Calu3 (cell line): ENCODE measurements at places on chromosomes 6 and 20. TPM values are rescaled to one million over a fixed set of nuclear protein-coding genes. Genes with fewer than 3 reads are reported as not detected.

Gene SLC35D3
- total RNA-seq, result not detected in 2 replicates

GRCh38 chr6:133062077-133062476 is 179.1 kb upstream of the EYA4 start:
- DNase-seq, result no peak

- DNase-seq, result no peak
Observed at GRCh38 chr6:5562277-5562676, 301.0 kb downstream of the FARS2 start.

DNA sequence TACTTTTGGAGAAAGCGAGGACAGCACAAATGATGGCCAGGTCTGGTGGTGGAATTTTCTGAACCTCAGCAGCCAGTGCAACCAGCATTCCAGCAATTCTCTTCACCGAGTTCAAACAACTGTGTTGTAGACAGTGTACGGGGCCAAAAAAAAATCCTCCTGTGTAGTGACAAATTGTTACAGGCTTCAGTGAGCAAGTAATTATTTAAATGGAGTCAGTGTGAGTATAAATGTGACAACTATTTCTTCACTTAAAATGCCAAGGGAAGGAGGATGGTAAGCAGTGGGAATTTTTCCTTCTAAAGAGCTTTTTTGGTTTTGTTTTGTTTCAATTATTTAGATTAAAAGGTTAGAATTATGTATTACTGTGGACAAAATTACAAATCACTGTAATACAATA is 154.1 kb downstream of the TMEM242 start:
- no peak for DNase-seq

Gene ID4
- 1.7 and 1.8 TPM in 2 replicates for total RNA-seq

DNA sequence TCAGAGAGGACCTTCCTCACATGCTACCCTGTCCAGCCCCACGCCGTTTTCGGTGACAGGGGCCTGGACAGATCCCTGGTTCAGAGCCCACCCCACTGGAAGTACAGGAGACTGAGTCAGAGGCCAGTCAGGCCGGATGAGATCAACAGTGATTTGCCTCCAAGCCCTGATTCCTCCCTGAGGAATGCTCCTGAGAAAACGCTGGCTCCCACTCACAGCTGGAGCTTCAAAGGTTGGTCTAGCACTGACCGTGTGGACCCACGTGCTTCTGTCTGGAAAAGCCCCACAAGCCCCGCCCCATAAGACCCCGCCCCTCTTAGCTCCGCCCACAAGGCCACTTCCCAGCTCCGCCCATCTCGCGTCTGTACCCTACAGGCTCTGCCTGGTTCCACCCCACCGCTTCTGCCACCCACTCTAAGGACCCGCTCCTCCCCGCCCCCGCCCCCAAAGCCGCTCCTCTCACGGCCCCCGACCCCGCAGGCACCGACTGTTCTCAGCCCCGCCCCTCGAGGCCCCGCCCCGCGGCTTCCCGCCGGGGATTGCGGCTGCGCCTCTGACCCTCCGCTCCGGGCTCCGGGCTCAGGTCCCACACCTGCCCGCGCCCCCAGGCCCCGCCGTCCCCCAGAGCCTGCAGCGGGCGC is 64.9 kb upstream of the BHLHE23 start:
- no peak for DNase-seq

Gene DCDC2
- total RNA-seq, result 80.4 and 91.8 TPM in 2 replicates

- DNase-seq, result no peak
Observed at GRCh38 chr6:105755885-105756284, 330.3 kb upstream of the PRDM1 start.

GRCh38 chr6:35360349-35361138 is 18.2 kb downstream of the PPARD start:
- no peak for DNase-seq

Gene ALDH8A1
- total RNA-seq, result 0.68 and 1.5 TPM in 2 replicates

- no peak for DNase-seq
Observed at GRCh38 chr6:14440215-14440910, 322.8 kb downstream of the CD83 start.

DNA sequence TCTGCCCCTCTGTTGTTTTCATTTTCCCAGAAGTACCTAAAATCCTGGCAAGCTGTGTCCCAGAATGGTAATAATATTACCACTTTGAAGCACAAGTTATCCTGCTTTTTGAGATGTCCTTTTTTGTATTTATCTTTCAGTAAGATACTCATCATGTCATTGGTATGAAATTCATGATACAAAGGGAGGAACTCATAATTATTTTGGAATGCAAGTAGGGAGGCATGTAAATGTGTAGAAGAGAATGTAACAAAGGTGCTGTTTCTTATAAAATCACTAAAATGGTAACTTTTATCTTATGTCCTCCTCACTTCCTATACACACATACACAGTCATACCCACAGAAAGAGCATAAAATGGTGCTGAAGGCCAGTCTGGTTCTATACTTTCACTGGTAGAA is 109.9 kb downstream of the CD2AP start:
- DNase-seq, result no peak

Gene OLIG3
- not detected in 2 replicates for total RNA-seq

GRCh38 chr6:37630281-37630799 is 67.3 kb downstream of the MDGA1 start:
- DNase-seq, result peak; percentile 91

DNA sequence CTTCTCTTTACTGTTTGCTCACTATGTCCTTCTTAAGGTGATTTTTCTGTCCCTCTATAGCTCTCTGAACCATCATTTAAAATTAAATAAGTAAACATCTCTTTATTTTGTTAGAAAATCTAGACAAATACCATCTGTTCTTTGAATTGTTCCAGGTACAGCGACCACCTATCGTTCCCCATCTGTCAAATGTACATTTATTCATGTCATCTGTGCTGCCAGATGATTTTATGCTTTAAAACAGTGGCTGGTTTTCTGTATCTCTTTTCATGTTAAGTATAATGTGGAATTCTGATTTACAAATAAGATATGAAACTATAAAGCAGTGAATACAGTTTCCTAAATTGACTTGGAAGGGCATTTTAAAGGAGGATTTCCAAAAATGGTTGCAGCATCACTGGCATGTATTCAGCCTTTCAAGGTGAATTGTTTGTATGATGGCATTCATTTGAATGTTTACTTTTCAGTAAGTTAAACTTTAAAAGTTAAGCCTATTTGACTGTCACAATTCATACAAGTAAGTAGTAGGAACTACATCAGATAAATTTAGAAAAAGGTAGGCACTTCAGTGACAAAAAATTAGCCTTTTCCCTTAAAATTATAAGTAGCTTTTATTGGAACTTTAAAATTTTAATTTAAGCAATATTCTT is 92.6 kb upstream of the CLVS2 start:
- no peak for DNase-seq

Gene TGM2
- total RNA-seq, result 261 and 311 TPM in 2 replicates

DNA sequence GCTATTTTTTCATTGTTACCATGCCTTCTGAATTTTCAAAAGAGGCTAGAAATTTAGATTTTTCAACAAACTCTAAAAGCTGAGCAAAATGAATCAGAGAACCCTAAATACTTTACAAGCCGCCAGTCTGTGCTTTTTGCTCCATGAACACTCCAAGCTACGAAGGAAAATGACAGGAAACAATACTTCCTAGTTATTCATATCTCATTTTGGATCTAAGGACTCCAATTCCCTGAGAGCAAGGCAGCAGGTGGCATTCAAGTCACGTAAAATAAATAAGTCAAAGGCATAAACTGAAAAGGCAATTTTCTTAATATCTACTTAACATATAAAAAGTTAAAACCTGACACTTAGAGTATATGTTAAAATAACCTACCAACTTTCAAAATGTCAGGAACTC is 50.6 kb downstream of the PDSS2 start:
- no peak for DNase-seq

DNA sequence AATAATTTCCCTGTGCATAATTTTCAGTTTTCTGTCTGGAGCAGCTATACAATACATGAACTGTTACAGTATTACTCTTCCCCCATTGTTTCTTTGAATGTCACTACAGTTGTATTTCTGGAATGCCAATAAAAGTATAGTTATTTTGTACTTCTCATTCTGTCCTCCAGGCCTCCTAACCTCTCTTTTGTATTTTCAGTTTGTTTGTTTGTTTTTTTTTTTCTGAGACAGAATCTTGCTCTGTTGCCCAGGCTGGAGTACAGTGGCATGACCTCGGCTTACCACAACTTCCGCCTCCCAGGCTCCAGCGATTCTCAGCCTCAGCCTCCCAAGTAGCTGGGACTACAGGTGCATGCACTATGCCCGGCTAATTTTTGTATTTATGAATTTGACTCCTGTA is 16.8 kb upstream of the ARID1B start:
- DNase-seq, result no peak

Gene MOCS1
- total RNA-seq, result 2.5 TPM in 2 replicates

Gene KIF25
- total RNA-seq, result not detected in 2 replicates

Gene RAD21L1
- not detected in 2 replicates for total RNA-seq

- DNase-seq, result peak; percentile 98
Observed at GRCh38 chr20:59933849-59934585, 580 bp upstream of the SYCP2 start.

- peak; percentile 45 for DNase-seq
Observed at GRCh38 chr6:128209771-128210170, 308.9 kb upstream of the THEMIS start.
